ENCODE measurements at places on chromosomes 12 and 14.

DNA sequence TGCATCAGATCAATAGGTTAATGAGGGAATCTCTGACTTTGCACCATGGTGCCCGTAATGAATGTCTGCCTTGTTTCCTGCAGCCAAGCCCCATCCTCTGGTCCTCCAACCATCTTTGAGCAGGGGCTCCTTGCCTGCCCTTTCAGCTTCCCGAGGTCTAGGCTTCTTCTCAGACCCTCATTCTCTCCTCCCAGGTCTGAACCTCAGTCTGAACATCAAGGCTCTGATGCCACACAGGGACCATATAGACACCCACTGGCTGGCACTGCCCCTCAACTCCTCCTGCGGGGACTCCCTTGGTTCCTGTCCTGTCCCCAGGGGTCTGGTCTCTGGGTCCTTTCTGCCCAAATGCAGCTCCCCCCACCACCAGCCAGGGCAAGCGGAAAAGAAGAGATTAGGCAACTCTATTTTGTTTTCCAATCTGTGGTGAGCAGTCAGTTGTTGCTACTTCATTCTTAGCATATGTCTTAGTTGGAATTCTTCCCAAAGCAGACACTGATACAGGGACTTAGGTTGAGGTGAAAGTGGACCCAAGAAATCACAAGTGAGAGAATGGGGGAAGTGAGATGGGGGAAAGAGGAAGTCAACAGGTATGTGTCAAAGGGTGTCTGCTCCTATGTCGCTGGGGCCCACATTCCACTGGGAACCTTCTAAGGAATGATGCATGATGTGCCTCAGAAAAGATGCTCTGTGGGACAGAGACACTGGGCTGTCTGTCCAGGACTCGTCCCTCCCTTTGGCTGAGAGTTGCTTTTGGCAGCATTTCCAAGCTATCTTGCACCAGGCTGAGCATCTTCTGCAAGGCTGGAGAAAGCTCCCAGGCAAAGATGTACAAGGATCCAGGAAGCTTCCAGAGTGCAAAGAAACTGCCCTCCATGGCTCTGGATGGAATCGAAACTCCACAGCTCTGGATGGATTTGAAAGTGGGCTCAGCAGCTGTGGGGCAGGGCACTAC, 1096.5 kb upstream of the TMEM132C start:
- no peak for DNase-seq

GRCh38 chr12:65889144-65889880, 65.0 kb downstream of the HMGA2 start:
- no peak for DNase-seq

DNA sequence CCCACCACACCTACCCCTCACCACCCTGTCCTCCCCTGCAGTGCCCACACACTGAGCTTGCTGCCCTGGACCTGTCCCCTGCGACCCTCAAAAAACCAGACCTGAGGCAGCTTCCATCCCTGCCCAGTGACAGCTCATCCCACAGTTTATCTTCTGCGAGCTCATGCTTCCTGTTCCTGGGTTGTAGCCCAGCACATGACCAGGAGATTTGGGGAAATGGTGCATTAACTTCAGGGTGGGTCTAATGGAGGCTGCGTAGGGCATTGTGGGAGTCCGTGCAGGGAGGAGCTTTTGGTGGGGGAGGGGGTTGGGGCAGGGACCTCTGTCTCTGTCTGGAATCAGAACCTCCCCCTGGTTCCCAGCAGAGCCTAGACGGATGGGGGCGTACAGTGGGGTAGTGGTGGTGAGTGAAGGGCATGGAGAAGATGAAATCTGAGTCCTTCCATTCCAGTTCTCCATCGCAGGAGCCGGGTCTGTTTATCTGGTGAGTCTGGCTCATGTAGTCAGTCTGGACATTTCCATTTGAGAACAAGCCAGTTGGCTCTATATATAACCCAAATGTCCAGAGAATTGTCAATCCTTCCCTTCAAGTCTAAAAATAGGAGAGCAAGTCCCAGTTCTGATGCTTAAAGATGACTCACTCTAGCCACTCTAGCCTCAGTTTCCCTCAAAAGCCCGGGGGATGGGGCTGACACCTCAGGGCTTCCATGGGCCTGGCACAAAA, 270.9 kb downstream of the CACNA1C start:
- DNase-seq, result no peak

DNA sequence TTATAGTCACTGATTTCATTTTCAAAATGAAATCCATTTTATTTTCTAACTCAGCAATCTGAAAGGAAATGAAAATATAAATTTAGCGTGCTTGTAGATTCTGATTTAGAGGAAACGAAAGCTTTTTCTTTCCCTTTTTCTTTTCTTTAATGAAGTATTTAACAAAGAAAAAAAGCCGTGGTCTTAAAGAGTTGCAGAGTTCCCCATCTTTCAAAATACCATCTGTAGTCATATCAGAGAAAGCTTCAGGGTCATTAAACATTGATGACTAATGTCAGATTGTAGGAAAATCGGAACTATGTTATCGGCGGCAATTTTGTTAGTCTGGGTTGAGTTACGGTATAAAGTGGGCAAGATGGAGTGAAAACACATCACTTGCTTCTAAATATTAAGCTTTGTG, 32.3 kb downstream of the DRAM1 start:
- no peak for DNase-seq

DNA sequence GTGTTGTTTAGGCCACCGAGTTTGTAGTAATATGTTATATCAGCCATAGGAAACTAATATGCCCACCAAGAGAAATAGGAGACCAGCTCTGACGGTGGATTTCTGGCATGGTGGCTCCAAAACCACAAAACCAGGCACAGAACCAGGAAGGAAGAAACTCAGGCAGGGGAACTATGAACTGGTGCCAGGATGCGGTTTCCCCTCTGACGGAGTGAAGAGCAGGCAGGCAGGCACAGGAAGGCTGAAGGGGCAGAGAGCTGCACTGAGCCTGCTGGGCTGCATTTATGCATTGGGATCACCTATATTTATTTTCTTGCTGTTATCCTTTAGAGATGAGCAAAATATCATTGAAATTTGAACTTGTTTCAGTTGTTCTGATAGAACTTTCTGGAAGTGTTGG, 479.4 kb downstream of the VRK1 start:
- no peak for DNase-seq

- DNase-seq, result no peak
Observed at GRCh38 chr12:96112733-96113132, 77.3 kb upstream of the LTA4H start.

- no peak for DNase-seq
Observed at GRCh38 chr14:35895256-35895655, 69.1 kb downstream of the BRMS1L start.

DNA sequence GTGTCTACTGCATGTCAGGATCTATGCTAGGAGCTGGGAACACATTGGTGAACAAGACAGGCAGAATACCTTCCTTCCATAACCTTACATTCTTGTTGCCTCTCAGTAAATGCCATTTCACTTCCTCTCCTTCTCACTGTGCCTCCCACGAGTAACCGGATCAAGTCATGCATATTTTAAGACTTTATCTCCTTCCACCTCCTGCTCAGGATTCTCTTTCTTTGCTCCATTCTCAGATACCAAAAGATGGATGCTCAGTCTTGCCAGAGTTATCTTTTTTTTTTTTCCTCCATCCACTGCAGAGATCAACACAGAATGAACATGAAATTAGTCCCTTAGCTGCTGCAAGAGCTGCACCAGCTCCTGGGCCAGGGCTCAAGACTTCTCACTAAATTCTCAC, 20.0 kb upstream of the APPL2 start:
- DNase-seq, result no peak

DNA sequence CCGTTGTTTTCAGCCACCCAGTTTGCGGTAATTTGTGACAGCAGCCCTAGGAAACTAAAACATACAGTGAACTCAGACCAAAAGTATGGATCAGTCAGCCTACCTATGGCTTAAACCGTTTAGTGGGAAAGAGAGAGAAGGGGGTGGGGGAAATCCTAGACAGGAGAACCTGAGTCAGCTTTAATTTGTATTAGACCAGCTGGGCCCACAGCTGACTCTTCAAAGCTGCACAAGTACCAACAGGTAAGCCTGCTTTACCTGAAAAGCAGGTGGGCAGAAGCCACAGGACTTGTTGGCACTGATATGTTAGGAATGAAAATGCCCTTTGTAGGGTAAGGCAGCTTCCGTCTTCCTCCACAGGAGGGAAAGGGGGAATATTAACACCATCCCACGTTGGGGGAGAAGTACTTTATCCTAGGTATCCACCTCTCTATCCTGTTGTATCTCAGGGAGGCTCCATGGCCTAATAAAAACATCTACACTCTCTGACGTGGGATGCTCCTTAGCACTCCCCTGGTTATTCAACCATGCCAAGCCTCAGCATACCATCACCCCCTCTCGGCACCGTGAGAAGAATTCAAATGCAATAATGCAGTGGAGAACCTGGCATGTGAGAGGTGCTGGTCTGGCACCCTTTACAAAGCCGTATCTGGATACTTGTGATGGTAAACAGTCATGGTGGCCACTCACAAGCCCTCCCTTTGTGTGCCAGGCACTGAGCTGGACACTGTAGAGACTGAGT, 70.3 kb downstream of the STON2 start:
- DNase-seq, result no peak

Measured in stimulated activated CD8-positive, alpha-beta memory T cell treated with anti-CD3 and anti-CD28 coated beads, Interleukin-15, amount 100 ng/mL, for 48 hours (primary cell).